ENCODE measurements at places on chromosomes 5 and 9.

- no peak for DNase-seq
These were observed 1.7 kb downstream of the TRPM3 start for GRCh38 chr9:71119746-71120145.

DNA sequence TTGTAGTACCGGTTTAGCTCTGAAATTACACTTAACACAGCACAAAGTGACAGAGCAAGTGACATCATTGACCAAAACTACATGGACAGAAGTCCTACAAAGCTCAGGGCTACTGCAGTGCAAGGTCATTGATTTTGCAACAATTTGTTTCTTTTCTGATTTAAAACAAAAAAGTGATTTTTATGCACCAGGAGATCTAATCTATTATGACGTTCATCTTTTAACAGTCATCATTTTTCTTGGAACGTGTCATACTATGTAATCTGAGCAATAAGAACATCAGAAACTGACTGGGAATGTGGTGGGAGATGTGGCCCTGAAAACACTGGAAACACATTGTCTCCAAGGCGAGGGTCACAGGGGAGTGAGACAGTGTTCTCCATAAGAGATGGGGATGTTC is 17.4 kb upstream of the ZFAND5 start:
- no peak for DNase-seq

DNA sequence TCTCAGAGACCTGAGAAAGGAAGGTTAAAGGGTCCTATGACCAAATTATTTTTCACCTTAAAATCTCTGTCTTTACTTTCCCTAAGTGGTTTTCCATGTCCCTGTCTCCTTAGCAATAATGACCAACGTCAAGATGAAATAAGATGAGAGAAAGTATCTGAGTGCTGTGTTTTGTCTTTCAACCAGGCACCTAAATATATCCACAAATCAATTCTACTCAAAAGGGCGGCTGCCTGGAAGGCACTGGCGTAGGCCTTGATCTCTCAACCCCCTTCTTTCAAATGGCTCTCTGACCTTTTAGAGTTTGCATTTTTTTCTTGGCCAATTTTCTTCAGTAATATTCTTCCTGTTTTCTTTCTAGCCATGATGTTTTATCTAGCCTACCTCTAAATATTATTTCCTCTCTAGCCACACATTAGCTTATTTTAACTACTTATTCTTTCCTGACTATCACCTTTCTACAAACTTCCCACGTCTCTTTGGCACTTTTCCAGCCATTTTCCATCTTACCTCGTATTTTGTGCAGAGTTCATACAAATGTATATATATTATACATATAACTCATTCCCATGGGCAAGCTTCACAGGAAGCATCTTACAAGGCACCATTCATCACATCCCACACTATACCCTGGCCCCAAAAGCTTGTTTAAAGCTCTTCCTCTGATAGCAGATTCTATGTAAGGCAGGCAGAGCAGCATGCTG is 204.5 kb downstream of the SNX18 start:
- no peak for DNase-seq

DNA sequence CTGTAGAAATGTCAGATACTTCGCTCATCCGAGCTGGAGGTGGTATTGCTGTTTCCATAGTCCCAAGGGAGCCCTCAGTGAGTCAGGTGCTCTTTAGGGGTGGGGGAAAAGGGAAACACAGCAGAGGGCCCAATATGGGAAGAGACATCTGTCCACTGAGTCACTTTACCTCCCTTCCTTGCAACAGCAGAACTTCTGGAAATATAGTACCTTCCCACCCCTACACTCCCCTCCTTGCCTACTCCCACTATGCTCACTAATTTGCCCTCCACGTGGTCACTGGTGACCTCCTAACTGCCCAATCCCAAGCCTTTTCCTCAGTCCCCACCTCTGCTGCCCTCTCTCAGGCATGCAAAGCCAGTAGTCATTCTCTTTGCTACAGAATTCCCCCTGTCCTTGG is 1.9 kb downstream of the HK3 start:
- DNase-seq, result no peak

DNA sequence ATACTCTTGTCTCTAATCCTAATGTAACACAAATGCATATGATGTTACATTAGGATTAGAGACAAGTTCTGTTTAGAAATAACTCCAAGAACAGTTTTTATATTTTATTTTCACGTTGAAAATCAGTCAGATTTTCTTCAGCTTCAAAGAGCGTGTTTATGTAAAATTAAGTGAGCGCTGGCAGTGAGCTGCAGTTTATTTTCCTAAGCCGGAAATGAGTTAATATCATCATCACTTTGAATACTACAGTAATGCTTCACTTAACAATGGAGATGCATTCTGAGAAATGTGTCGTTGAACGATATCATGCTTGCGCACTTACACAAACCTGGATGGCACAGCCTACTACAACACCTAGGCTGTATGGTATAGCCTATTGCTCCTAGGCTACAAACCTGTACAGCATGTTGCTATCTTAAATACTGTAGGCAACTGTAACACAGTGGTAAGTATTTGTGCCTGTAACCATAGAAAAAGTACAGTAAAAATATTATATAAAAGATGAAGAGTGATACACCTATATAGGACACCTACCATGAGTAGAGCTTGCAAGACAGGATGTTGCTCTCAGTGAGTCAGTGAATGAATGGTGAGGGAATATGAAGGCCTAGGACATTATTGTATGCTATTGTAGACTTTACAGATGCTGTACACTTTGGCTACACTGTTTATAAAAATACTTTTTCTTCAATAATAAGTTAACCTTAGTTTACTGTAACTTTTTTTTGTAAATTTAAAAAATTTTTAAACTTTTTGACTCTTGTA is 65.9 kb upstream of the C5orf46 start:
- no peak for DNase-seq
